ENCODE measurements at places on chromosomes 3 and 15.

GRCh38 chr3:189652042-189652441, 20.9 kb downstream of the TP63 start:
- no peak for DNase-seq

GRCh38 chr3:138210528-138210927, 23.4 kb downstream of the ARMC8 start:
- DNase-seq: no peak

- no peak for DNase-seq
Measured at GRCh38 chr3:134134240-134134639, 104.5 kb upstream of the SLCO2A1 start.

- peak; percentile 5 for DNase-seq
Measured at GRCh38 chr3:142931222-142931621, 32.3 kb downstream of the PAQR9 start.

GRCh38 chr3:65540666-65541065, 498.1 kb downstream of the MAGI1 start:
- DNase-seq: no peak

DNA sequence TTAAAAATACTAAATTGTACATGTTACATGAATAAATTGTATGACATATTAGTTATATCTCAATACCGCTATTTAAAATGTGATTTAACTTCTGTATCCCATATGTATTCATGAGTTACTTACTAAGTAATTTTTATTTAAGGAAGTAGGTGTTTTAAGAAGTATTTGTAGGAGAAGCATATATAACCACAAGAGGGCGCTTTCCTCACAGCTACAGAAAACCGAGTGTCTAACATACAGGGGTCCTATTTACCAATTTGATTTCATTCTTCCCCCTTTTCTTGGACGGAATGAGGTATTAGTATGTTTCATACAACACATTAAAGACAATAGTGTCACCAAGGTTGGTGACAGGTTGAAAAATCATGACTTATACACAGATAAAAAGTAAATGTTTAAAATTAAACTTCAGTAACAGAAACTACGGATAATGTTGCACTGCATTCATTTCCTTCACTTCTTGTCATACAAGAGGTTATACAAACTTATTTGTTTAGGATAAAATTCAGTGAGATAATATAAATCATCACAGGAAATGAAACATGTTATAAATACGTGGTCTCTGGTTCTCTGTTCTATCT, 253.6 kb downstream of the MAGI1 start:
- DNase-seq: no peak

- no peak for DNase-seq
Measured at GRCh38 chr3:185460719-185461350, 38.0 kb downstream of the TMEM41A start.

DNA sequence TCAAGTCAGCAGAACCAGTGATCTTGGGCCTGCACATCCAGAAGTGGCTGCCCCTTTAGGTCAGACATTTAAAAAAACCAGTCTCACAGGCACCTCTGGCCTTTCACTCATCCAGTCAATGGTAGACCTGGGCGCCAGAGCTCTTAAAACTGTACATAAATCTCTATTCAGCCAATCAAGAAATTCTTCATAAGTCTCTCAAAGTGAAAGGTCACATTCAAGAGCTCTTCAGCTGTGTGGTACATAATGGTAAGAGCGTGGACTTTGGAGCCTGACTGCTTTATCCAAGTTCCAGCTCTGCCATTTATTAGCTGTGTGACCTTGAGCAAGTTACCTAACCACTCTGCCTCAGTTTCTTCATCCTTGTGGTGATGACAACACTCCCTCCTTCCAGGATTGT, 22.3 kb upstream of the MORF4L1 start:
- no peak for DNase-seq

- DNase-seq: no peak
Measured at GRCh38 chr3:33256249-33256648, 21.0 kb upstream of the FBXL2 start.

DNA sequence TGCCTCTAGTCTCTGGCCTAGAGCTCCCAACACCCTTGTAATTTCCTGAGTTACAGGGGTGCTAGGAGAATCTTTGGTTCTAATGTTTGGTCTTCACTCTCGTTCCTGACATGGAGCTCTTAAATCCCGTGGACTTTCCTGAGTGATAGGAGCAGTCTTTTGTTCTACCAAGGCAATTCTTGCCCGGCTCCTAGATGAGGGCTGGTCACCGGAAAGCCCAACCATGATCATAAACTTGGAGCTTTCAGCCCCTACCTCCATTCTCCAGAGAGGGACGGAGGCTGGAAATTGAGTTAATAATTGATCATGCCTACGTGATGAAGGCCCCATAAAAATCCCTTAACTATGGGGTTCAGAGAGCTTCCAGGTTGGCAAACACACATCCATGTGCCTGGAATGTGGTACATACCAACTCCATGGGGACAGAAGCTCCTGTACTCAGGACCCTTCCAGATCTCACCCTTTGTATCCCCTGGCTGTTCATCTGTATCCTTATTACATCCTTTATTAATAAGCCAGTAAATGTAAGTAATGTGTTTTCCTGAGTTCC, 18.8 kb upstream of the GATM start:
- DNase-seq: no peak

DNA sequence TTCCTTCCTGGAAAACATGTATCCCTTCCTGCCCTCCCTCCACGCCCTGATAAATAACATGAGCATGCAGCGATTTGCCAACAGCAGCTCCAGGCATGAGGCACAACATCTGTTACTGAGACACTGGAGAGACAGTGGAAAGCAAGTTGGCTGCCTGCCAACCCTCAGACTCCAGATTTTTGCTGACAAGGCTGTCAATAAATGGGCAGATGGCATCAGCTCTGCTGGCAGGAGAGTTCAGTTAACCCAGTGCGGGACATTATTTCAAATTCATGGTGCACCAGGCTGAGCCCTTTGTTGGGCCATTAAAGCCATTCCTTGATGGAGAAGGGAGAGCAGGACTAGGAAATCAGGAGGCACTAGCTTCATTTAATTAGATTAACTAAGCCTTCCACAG, 293.3 kb downstream of the MEX3B start:
- no peak for DNase-seq
